GM12878 (cell line): ENCODE measurements at places on chromosomes 13 and 19.

DNA sequence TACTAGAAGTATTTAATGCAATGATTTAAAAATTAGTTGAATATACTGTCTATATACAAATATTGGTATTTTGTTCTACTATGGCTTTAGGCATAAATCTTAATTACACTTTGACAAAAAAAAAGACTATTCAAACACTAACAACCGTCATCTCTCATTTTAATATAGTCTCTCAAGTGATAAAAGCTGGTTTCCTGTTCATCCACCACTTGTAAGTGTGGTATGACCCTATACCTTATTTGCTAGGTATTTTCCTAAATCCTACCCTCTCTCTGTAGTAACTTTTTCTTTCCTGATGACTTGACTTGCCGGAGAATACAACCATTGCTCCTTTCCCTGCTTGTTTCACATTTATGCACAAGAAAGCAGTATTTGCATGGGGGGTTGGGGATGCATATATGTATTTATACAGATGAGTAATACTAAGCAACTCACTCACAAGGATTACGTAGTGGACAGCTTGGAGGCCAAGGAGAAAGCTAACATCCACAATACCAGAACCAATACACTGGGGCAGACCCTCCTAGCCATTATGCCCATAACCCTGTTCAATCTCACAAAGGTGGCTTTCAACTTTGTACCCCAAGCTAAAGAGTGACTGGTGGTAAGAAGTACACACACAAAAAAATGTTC lies 12.7 kb upstream of the EFNB2 start:
- H3K36me3 ChIP-seq: peaks cover 31% of the 10 kb centered on the region
- no peak overlapping the region for H3K4me3 ChIP-seq
- H3K4me1 ChIP-seq: no peaks in the 10 kb centered on the region
- H3K27ac ChIP-seq: no peak overlapping the region
- H3K27me3 ChIP-seq: no peaks in the 10 kb centered on the region
- DNase-seq: no peak

GRCh38 chr13:65943024-65943423 lies 1287.1 kb downstream of the PCDH9 start:
- no peak overlapping the region for H3K27ac ChIP-seq
- H3K4me3 ChIP-seq: no peak overlapping the region
- DNase-seq: no peak
- H3K4me1 ChIP-seq: no peaks in the 10 kb centered on the region
- H3K36me3 ChIP-seq: no peaks in the 10 kb centered on the region

DNA sequence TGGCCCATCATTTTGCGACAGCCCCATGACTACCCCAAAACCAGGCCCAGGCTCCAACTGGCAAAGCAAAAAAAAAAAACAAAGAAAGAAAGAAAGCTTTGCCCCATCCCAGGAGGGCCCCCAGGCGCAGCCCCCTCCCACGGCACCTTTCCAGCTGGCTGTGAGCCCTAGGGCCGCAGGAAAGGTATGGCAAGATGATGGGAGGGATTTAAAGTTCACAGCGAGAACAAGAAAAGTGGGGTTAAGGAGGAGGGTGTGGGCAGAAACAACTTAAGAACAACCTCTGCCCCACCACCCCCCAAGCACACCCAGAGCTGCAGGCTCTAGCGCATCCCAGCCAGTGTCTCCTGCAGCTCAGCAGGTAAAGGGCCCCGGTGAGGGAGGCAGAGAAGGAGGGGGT lies at the start of gene CYP2F1:
Gene CYP2F1, plus strand, starts transcription at position 301 of the 400 bp plus-strand sequence. CDS start 1,757 bp downstream, outside the sequence.
- H3K27ac ChIP-seq: no peak within 1 kb of the TSS
- no peak within 1 kb of the TSS for H3K4me3 ChIP-seq
- no peaks in the 10 kb centered on the region for H3K4me1 ChIP-seq
- no peaks in the 10 kb centered on the region for H3K27me3 ChIP-seq
- no peaks in the 10 kb centered on the region for H3K36me3 ChIP-seq
- no peak for DNase-seq

- no peak for DNase-seq
- H3K27me3 ChIP-seq: no peaks in the 10 kb centered on the region
- H3K4me1 ChIP-seq: no peaks in the 10 kb centered on the region
- no peak overlapping the region for H3K4me3 ChIP-seq
- H3K36me3 ChIP-seq: no peaks in the 10 kb centered on the region
These were observed 46.7 kb downstream of the NOTCH3 start for GRCh38 chr19:15154002-15154612.

- no peaks in the 10 kb centered on the region for H3K4me1 ChIP-seq
- no peak overlapping the region for H3K27ac ChIP-seq
- H3K36me3 ChIP-seq: no peaks in the 10 kb centered on the region
- H3K27me3 ChIP-seq: no peaks in the 10 kb centered on the region
- no peak for DNase-seq
These were observed 13.0 kb upstream of the EPOR start for GRCh38 chr19:11397089-11397610.

DNA sequence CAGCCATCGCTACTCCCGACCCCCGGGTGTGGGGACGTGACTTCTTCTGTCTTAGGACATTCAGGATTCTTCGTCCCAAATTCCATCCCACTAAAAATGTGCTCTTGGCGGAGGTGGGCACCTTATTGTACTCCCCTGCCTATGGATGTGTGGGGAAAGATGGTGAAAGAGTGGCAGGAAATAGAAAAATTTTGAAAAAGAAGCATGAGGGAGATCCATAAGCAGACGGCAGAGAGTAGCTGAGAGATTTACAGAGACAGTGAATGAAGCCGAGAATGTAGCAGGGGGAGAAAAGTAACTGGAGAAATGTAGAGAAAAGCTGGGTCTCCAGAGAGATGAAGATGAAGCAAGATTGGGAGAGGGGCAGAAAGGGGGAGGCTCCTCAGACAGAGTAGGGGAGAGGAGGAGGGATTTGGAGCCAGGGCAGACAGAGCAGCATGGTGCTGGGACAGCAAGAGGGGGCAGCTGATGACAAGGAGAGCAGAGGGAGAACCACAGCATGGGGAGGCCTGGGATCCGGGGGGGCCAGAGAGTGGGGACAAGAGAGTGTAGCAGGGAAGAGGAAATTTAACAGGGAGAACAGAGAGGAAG lies 843 bp downstream of the ZNF610 start:
- no peaks in the 10 kb centered on the region for H3K27me3 ChIP-seq
- DNase-seq: no peak
- H3K36me3 ChIP-seq: no peaks in the 10 kb centered on the region
- no peaks in the 10 kb centered on the region for H3K4me1 ChIP-seq

DNA sequence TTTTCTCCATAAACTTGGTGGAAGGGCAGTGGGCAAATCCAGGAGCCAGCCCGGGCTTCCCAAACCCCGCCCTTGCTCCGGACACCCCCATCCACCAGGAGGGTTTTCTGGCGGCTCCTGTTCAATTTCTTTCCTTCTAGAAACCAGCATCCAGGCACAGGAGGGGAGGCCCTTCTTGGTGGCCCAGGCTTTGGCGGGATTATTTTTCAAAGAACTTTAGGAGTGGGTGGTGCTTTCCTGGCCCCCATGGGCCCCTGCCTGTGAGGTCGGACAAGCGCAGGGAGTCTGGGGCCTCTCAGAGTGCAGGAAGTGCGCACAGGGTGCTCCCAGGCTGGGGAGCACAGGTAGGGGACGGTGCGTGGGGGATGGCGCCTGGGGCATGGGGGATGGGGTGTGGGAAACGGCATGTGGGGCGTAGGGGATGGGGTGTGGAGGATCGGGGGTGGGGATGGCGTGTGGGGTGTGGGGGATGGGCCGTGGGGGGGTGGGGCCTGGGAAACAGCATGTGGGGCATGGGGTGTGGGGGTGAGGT lies 396 bp downstream of the F7 start:
- H3K4me3 ChIP-seq: no peak overlapping the region
- H3K27me3 ChIP-seq: no peaks in the 10 kb centered on the region
- H3K4me1 ChIP-seq: no peaks in the 10 kb centered on the region
- no peak overlapping the region for H3K27ac ChIP-seq

- no peaks in the 10 kb centered on the region for H3K36me3 ChIP-seq
- H3K27me3 ChIP-seq: no peaks in the 10 kb centered on the region
- no peaks in the 10 kb centered on the region for H3K4me1 ChIP-seq
- DNase-seq: no peak
- H3K4me3 ChIP-seq: no peak overlapping the region
These were observed 26.6 kb upstream of the AMER2 start for GRCh38 chr13:25198647-25199046.

GRCh38 chr13:97261254-97262005 lies 39.3 kb downstream of the MBNL2 start:
- no peak for DNase-seq
- H3K4me1 ChIP-seq: peaks cover 24% of the 10 kb centered on the region
- no peaks in the 10 kb centered on the region for H3K36me3 ChIP-seq
- H3K27ac ChIP-seq: no peak overlapping the region
- H3K4me3 ChIP-seq: no peak overlapping the region

- no peaks in the 10 kb centered on the region for H3K27me3 ChIP-seq
- no peaks in the 10 kb centered on the region for H3K36me3 ChIP-seq
- H3K4me3 ChIP-seq: no peak overlapping the region
These were observed 57.9 kb downstream of the RXFP2 start for GRCh38 chr13:31797154-31797775.

- DNase-seq: no peak
These were observed 4.1 kb downstream of the KPTN start for GRCh38 chr19:47479701-47480503.

GRCh38 chr13:97639236-97639635 lies 205.3 kb downstream of the RAP2A start:
- H3K27ac ChIP-seq: no peak overlapping the region
- no peaks in the 10 kb centered on the region for H3K27me3 ChIP-seq
- DNase-seq: no peak
- H3K4me1 ChIP-seq: no peaks in the 10 kb centered on the region
- H3K4me3 ChIP-seq: no peak overlapping the region

DNA sequence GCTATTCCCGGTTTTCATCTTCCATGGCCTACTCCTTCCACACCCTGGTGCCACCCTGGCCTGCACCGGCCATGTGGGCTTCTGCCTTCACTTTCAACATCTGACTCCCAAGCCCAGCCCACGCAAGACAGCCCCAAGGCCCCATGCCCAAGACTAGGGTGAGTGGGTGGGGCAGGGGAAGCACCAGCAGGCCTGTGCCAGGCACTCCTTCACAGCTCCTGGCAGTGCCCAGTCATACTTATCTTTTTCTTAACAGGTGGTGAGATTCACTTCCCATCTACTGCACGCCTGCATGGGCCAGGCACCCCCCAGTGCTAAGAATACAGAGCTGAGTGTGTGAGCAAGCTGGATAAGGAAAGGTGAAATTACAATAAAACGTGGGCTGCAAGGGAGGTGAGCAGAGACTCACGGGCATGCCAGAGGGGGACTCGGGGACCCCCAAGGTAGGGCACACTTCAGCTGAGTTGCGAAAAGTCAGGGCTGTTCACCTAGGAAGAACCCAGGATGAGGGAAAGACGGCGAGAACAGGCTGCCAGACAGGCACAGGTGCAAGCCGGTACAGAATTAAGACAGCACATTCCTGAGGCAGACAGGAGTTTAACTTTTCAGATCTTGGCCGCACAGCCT lies 55.7 kb downstream of the COL4A1 start:
- H3K4me3 ChIP-seq: no peak overlapping the region
- no peaks in the 10 kb centered on the region for H3K36me3 ChIP-seq
- no peaks in the 10 kb centered on the region for H3K27me3 ChIP-seq
- no peak overlapping the region for H3K27ac ChIP-seq
- H3K4me1 ChIP-seq: no peaks in the 10 kb centered on the region
- no peak for DNase-seq

GRCh38 chr19:40982594-40983101 lies 8.4 kb upstream of the CYP2B6 start:
- no peaks in the 10 kb centered on the region for H3K36me3 ChIP-seq
- DNase-seq: no peak
- H3K27ac ChIP-seq: no peak overlapping the region
- H3K4me3 ChIP-seq: no peak overlapping the region
- no peaks in the 10 kb centered on the region for H3K27me3 ChIP-seq

GRCh38 chr13:50645092-50645491 lies 198.4 kb downstream of the DLEU7 start:
- no peak overlapping the region for H3K4me3 ChIP-seq
- no peaks in the 10 kb centered on the region for H3K36me3 ChIP-seq
- DNase-seq: no peak
- H3K4me1 ChIP-seq: no peaks in the 10 kb centered on the region
- H3K27me3 ChIP-seq: no peaks in the 10 kb centered on the region

- no peak overlapping the region for H3K4me3 ChIP-seq
- no peak for DNase-seq
- H3K27ac ChIP-seq: no peak overlapping the region
- H3K27me3 ChIP-seq: no peaks in the 10 kb centered on the region
These were observed 10.3 kb downstream of the SH3GL1 start for GRCh38 chr19:4390017-4390566.

DNA sequence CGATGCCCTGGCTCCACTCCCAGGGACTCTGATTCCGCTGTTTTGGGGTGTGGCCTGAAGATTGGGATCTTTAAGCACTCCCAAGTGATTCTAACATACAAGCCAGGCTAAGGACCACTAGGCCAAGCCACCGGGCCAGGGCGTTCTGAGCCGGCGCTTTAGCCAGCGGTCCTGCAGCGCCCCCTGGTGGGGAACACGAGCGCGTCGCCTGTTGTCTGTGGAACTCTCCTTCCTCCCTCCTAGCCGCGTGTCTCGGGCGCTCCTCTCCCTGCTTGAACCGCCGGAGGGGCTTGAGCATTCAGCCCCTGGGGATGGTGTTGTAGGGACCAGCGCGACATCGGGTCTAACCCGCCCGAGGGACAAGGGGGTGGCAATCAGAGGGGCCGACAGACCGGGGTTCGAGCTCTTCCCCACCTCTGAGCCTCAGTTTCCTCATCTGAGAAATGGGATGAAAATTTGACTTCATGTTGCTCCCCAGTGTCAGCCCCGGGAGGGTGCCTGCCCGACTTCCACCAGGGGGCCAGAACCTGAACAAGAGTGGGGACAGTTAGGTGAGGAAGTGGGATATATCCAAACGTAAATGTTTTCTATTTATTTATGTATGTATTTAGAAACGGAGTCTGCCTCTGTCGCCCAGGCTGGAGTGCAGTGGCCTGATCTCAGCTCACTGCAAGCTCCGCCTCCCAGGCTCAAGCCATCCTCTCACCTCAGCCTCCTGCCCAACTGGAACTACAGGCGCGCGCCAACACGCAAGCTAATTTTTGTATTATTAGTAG lies 18.0 kb upstream of the PNMA8B start:
- no peak overlapping the region for H3K4me3 ChIP-seq
- DNase-seq: no peak
- H3K27ac ChIP-seq: no peak overlapping the region
- H3K36me3 ChIP-seq: no peaks in the 10 kb centered on the region
- H3K4me1 ChIP-seq: no peaks in the 10 kb centered on the region

- H3K27ac ChIP-seq: no peak overlapping the region
- H3K36me3 ChIP-seq: no peaks in the 10 kb centered on the region
- no peak for DNase-seq
- no peak overlapping the region for H3K4me3 ChIP-seq
These were observed 801.4 kb downstream of the SLITRK6 start for GRCh38 chr13:84997858-84998257.

- no peak overlapping the region for H3K4me3 ChIP-seq
- H3K36me3 ChIP-seq: no peaks in the 10 kb centered on the region
- no peaks in the 10 kb centered on the region; the same call in 1 of the 2 replicates for H3K27me3 ChIP-seq
These were observed 67.0 kb upstream of the STARD13 start for GRCh38 chr13:33352526-33352925.

GRCh38 chr13:26465514-26465913 lies 92.0 kb upstream of the WASF3 start:
- H3K27me3 ChIP-seq: no peaks in the 10 kb centered on the region
- no peak overlapping the region for H3K4me3 ChIP-seq

GRCh38 chr13:22210134-22210930 lies 539.5 kb downstream of the FGF9 start:
- no peaks in the 10 kb centered on the region for H3K27me3 ChIP-seq
- H3K27ac ChIP-seq: no peak overlapping the region
- no peaks in the 10 kb centered on the region for H3K4me1 ChIP-seq
- no peak for DNase-seq
- H3K4me3 ChIP-seq: no peak overlapping the region
